ENCODE measurements at places on chromosomes 2 and 18.

GRCh38 chr2:161119483-161119882, 40.7 kb upstream of the TANK start:
- DNase-seq: no peak

DNA sequence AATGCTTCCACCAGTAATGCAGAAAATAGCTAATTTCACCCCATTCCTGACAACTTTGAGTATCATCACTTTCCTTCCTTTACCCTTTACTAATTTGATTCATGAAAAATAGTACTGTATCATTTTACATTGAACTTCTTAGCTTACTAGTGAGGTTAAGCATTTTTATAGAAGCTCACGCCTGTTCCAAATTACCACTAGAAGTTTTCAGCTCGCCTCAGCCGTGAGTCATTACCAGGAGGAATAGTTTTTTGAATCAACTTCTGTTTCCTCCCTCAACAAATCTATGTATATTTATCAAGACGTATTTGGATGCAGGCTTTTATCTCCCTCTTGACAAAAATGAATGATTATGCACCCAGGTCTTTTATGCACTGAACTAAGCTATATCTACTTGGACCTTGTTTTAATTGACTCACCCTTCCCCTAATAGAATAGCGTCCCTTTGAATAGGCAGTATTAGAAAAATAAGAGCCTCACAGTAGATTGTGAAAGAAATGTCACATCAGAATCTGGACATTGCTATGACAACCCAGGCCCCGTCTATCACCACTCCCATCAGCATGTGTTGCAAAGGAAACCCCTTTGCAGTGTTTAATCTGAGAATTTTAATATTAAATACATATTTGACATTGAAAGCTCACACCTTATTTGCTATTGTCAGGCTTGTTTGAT, 207.4 kb upstream of the NRP2 start:
- DNase-seq: no peak

DNA sequence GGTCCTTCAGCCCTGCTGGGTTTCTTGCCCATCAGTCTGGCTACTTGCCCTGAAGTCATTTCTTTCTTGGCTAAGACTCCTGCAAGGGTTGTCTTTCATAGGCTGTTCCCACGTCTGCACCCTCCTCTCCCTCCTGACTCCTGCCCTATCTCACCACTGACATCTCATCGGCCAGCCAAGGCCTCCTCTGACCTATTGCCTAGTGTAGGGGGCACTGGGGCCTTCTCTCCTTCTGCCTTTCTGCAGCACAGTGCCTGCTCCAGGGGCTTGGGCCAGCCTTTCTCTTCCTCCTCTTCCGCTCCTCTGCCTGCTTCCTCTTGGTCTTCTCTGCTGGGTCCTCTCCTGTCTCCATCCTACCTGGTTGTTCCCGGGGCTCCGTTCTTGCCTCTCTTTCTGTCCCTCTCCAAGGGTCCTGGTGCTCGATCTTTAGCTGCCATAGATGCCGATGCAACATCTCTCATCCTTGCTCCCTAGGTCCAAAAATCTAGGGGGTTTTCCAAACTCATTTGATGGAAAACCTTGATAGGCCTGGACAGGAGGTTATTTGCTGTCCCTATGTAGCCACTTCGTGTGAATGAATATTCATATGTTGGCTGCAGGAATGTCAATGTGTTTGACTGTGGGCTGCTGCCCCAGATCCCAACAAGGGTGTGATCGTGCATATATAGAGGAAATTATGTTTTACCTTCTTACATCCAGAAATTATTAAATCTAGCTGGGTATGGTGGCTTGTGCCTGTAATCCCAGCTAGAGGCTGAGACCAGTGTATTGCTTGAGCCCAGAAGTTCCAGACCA, 9.7 kb upstream of the NT5DC4 start:
- DNase-seq: no peak

DNA sequence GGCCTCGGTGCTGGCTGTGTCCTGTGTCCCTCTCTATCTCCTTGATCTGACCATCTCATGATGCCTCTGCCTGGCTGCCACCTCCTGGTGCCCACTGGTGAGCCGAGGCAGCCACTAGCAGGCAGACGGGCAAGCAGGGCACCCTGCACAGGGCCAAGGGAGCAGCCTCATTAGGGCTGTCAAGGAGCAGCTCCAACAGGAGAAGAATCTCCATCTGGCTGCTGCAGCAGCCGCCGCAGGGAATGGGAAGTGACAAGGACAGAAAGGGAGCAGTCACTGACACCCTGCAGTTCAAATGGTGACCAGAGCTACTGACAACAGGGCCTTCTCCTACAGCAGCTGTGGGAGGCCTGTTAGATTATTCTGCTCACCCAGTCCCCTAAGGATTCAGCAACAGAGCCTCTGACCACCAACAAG, 32.6 kb downstream of the ALPK2 start:
- no peak for DNase-seq

DNA sequence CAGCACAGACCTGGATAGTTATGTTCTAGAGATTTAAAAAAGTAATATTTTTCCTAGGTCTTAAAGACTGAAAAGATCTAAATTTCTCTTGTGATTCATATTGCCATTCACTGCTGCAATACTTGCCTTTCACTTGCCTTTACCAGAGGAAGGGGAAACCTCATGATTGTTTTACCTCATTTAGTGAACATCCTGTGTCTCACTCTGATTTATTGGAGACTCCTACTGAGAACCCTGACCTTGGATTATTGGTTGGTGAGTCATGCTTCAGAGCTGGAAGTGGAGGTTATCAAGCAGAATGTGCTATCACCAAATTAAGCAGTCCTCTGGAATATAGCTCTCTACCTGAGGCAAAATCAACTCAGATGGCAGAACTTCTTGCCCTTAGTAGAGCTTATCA, 500.5 kb downstream of the TSN start:
- no peak for DNase-seq

GRCh38 chr2:74554820-74555531, 456 bp downstream of the DOK1 start:
- DNase-seq: no peak

DNA sequence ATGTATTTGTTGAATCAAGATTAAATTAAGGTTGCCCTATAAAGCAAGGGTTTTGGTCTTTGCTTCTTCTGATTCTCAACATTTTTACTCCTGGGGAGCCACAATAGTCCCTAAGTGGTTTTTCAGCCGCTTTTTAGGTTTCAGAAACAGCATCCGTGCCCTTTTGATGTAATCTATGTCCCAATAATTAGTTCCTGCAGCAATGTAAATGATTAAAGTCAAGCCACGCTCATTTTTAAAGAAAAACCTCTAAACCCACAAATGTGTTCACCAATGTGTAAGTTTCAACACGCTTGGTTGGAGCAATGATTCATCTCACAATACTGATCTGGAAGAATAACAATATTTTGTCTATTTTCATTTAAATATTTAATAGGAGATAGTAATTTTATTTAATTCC, 5.6 kb downstream of the ARL4C start:
- DNase-seq: no peak

DNA sequence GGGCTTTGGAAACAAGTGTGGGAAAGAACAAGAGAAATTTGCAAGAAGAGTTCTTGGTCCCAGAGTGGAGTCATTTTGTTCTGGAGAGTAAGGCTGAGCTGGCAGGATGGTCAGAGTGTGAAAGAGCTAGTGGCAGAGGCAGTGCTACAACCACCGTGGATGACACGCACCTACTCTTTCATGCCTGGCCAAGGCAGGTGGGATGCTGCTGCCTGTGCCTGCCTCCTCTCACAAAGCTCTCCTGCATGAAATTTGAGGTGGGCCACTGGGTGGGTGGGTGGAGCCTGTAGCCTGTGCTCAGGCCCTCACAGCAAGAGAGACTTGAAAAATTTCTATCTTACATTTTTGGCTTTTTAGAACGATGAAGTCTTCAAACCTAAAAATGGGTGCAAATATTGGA, 9.4 kb upstream of the INO80C start:
- DNase-seq: no peak

DNA sequence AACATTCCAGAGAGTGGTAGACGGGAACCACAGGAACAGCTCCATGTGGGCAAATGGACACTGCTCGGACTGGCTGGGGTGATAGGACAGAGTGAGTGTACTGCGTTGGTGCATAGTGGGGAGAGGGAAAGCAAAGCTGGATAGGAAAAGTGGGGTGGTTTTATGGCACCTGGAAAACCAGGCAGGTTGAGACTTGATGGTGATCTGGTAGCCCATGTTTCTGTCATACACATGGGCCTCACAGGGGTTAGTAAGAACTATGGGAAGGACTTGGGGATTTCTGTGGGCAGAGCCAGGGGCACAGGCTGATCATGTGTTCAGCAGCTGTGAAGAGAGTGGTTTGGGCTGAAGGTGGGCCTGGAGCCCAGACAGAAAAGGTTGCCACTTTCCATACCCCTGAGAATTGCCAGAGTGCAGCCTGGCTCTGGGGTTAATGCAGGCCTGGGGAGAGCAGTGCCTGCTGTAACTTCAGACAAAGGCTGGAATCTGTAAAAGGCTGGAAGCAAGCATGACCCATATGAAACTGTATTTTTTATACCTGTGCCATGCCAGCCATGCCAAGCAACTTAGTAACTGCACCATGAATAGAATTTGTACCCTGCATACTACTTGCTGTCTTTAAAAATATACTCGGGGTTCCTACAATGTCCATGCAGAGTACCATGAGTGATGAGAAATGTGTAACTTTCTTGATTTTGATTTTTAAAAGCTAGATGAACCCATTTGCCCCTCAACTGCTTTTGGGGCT, 41.9 kb downstream of the RPIA start:
- no peak for DNase-seq

- peak; percentile 72 for DNase-seq
These were observed 91.1 kb downstream of the INHBB start for GRCh38 chr2:120436885-120437603.

GRCh38 chr18:56501896-56502295, 136.5 kb downstream of the TXNL1 start:
- DNase-seq: no peak

- DNase-seq: no peak
These were observed 5.8 kb downstream of the MYO1B start for GRCh38 chr2:191250986-191251385.

- DNase-seq: peak; percentile 32
These were observed 544 bp downstream of the DNAJC27 start for GRCh38 chr2:24971286-24971535.

DNA sequence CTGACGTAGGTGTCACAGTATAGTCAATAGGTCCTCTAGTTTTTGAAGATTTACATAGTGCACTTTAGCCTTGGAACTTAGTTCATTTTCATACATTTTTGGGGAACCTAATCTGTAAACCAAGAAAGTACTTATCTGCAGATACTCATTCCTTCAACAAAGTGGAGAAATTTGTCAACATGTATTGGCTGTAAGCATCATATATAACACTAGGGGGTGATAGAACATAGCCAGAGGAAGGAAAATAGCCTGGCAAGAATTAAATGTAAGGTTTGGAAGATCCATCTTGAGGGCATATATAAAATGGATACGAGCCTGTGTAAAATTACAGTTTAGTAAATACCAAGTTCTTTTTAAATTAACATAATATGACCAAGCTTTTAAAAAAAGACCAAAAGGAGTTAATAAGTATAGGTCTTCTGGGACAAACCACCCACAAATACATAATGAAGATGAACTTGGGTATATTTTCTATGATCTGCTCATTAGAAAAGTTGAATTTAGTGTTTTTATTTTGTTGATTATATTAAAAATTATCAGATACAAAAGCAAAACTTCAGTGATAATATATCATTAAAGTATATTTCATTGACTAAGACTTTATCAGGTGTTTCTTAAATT, 18.2 kb downstream of the RPL37A start:
- peak; percentile 62 for DNase-seq

Measured in A549 (cell line).